Mesangial cell (primary cell): ENCODE measurements at places on chromosomes 13 and 19. TPM values are rescaled to one million over a fixed set of nuclear protein-coding genes. Genes with fewer than 3 reads are reported as not detected.

Gene CDX2
- not detected in 2 replicates for total RNA-seq

Gene ZNF100
- total RNA-seq, result 1.5 and 4.2 TPM in 2 replicates

Gene KASH5
- total RNA-seq, result not detected in 2 replicates

Gene PIK3R2
- total RNA-seq, result 41.9 and 73.3 TPM in 2 replicates

Gene FPR2
- not detected in 2 replicates for total RNA-seq

Gene CEACAM7
- not detected in 2 replicates for total RNA-seq
